ENCODE measurements at places on chromosomes 13 and 19.

DNA sequence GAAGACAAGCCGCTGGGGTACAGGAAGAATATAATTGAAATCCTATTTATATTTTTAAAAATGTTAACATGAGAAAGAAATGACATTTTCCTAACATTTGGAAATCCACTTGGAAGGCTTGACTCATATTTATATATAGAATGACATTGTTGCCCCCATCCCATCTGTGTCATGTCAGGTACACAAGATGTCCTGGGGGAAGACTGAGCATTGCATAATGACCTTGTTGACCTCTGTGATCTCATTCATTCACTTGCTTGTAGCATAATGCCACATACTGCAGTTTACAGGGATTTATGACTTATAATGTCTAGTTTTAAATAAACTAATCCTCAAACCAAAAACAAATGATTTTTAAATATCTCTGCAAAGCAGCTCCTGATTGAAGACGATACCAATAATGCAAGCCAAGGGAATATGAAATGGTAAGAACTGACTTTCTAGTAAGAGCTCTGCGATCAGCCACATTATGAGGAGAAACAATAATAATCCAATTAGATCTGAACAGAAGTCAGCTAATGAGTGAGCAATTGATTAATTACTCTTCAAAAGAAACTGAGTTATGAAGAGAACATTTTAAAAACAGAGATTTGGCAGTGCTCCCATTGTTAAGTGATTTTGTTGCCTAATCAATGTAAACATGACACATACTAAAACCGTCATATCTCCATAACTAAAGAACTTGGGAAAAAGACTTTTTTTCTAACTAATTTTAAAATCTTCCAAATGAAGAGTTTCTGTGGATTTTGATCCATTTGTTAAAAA, 21.2 kb upstream of the VWA8 start:
- DNase-seq = no peak

DNA sequence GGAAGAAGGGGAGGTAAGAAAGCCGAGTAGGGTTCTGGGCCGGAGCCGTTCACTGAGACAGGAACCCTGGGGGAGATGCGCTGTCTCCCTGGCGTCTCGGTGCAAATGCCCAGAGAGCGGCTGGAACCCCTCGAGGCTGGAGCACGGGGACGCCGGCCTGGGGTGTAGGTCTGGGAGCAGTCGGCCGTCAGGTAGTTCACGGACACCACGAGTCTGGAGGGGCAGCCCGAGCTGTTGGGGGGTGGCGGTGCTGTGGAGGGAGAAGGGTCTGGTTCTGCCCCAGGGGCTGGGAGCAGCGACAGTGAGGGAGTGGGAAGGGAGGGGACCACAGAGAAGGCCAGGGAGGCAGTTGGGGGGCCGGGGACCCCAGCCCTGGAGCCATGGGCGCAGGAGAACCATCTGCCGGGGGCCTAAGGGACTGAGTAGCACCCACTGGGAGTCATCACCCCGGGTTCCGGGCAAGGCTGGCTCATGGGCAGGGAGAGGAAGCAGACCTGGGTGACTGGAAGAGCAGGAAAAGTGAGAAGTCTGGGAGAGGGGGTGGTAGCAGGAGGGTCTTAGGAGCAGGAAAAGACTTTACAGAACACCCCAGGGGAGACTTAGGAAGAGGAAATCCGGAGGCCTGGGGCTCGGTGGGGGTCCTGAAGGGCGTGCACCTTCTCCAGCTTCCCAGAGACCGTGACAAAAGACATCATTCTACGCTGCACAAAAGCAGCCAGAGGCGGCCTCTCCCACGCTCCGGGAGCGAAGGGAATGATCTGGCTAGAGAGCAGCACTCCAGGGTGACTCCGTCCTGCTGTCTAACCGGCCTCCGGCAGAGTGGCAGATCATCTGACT, 173.1 kb upstream of the SOX1 start:
- no peak for DNase-seq

DNA sequence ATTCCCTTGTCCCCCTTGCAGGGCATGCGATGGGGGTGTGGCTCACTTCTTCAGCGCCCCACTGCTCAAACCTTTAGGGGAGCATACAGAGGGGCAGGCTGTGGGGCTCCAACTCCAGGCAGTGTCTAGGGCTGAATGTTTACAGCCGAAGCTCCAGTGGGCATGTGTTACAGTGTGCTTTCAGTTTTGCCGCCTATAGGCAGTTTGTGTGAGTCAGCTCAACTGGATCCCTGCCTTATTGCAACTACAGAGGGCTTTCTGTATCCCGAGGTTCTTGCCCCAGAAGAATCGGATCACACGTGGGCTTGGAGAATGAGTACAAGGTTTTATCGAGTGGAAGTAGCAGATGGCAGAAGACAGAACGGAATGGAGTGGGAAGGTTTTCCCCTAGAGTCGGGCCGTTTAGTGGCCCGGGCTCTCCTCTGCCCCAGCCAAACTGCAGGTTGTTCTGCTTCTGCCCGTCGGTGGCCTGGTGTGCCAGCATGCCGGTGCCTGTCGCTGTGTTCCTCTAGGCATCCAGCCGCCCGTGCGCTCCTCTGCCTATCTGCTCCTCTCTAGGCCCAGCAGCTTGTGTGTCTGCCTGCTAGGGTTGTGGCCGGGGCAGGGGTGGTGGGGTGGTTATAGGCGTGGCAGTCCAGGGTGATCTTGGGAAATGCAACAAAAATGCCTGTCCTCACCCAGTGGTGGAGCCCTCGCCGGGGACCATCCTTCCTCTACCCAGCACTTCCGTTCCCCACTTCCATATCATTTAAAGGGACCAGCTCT, 435.9 kb upstream of the SGCG start:
- DNase-seq = no peak

DNA sequence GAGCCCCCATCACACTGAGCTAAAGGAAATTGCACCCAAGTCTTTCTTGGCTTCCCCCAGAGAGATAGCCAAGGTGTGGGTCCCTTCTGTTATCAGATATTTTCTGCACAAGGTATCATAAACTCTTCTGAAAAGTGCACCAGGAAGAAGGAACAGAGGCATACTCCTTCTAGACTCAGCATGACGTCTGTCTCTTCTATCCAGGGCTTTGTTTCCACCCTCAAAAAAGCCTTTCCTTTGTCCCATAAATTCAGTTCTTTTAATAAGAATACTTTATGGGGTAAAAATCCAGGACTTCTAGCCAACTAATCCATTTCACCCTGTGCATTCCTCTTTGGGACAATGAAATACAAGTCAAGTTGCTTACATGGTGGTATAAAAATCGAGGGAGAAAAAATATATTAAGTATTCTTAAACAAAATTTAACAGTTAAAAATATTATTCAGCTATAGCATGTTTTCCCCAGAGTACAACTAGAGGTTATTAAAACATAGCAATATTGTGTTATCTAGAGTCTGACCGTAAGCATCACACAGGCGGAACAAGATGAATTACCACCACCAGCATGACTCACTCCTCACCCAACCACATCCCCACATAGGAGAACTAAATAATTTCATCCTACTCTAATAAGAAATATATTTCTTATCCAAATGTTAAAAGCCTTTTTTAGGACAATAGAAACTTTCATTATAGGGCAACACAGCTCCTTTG, 79.9 kb upstream of the GPC6 start:
- no peak for DNase-seq

DNA sequence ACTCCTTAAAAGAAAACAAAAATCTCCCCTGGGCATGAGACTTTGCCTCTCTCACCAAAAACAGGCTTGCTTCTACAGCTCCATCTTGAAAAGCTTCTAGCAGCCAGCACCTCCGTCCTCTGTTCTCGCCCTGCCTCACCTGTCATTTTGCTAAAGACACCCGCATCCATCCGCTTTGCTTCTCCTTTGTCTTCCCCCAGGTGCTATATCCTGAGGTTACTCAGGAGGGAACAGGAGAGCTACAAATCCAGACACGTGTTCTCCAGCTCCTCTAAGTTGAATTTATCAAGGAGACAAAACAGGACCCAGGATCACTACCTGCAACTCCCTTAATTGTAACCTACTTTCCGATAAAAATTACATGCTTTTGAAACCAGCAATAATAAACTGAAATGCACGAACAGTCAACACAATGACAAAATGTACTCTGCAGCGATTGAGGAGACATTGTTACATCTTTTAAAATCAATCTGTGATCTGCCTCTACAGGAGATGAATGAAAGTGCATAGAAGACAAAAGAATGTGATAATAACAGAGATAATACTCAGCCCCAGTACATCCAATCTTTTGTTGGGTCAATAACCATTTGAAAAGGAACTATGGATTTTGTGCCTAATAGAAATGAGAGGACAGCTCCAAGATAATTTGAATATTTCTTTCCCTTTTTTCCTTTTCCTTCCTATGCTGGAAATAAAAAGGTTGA, 221.2 kb downstream of the DCLK1 start:
- no peak for DNase-seq

- DNase-seq = no peak
These were observed 13.7 kb upstream of the SMARCA4 start for GRCh38 chr19:10946958-10947657.

GRCh38 chr13:76822698-76823267, 63.4 kb downstream of the KCTD12 start:
- no peak for DNase-seq

DNA sequence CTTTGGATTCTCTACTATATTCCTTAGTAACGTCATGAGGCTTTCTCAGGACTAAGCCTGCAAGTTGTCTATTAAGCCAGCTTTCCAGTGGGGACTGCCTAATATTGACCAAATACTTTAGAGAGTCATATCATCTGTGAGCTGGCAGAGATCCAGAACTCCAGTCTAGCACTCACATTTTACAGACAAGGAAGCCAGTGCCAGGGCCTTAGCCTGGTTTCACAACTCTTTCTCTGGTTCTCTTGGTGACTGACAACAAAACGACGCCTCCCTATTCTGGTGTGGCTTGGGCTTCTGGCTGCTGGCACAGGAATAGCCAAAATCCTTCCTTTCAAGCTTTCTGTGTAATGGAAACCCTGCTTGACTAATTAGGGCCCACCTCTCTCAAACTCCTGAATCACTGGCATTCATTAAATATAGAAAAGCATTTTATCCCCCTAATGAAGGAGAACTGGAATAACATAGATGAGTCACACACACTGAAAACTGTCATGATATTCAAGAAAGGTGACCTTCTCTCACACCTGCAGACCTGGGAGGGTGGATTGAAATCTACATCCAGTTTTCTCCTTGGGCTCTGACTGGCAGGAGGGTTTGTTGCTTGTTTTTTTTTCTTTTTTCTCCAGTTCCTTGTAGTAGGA, 75.2 kb upstream of the UBL3 start:
- DNase-seq = no peak

Measured in B cell (primary cell).